ENCODE measurements at places on chromosomes 7 and 10.

GRCh38 chr10:128529225-128529624, 403.0 kb upstream of the MKI67 start:
- no peak for DNase-seq

GRCh38 chr7:128172963-128173362, 68.1 kb upstream of the LEP start:
- no peak for DNase-seq

DNA sequence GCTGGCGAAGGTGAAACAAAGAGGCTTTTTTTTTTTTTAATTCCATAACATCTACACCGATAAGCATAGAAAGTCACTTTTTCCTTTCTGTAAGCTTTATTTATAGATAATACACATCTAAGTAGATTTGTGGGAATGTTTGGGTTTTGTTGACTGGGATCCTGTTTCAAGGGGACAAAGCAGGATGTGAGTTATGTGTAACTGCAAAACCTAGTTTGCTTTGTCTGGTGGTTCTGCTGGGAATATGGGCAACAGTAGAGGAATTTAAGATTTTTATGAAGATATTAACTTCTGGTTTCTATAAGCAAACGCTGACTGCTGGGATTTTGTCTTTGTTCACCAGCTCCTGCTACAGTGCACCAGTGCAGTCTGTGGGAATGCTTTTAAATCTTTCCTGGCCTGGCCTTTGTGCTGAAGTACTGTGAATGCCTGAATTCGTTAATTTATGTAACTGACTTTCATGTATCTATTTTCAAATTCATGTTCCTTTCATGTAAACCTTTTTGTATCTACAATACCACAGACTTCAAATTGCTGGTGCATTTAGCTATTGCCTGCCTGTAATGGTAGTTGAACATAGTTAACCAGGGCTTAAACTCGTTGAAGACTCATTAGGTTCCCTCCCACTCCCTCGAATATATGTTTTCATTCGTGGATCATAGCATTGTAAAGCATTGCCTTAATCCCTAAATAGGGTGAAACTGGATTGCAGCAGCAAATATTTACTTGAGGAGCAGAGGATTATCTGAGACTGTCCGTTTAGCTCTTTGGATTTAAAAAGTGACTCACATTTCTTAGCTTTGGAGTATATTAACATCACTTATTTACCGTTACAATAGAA, 1.5 kb downstream of the KLHL7 start:
- no peak for DNase-seq

- DNase-seq: no peak
Observed at GRCh38 chr10:114604357-114605130, 53.5 kb downstream of the ABLIM1 start.

GRCh38 chr10:112209684-112210131, 26.1 kb upstream of the GPAM start:
- DNase-seq: no peak

DNA sequence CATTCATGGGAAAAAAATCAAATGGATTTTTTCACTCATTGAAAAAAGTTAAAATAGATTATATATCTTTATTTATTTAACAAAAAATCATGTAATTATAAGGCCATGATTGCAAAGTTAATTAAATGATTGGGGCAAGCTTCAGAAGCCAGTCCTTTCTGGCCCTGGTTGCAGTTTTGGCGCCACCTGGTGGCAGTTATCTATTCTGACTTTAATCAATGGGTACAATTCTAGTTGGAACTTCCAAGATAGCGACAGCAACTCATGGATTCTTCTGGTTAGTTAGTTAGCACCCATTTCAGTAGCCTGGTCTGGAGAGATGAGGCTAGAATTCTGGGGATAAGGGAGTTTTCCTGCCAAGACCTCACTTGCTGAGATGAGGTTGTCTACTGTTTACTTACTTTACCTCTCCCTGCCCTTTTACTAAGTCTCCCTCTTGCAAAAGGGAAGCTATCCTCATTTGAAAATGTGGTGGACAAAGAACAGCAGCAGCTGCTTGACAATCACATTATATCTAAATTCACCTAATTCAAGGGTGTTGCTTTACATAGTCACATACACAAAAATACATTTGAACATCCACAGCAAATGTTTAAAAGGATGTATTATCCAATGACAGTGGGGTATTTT, 42.3 kb downstream of the NOC3L start:
- DNase-seq: peak; percentile 8

- DNase-seq: no peak
Observed at GRCh38 chr7:43300121-43300520, 187.7 kb downstream of the HECW1 start.

GRCh38 chr7:92325858-92326257, 80.1 kb downstream of the ANKIB1 start:
- no peak for DNase-seq

- DNase-seq: no peak
Observed at GRCh38 chr7:111825046-111825445, 262.8 kb upstream of the IMMP2L start.
